ENCODE measurements at places on chromosomes 2 and 18.

DNA sequence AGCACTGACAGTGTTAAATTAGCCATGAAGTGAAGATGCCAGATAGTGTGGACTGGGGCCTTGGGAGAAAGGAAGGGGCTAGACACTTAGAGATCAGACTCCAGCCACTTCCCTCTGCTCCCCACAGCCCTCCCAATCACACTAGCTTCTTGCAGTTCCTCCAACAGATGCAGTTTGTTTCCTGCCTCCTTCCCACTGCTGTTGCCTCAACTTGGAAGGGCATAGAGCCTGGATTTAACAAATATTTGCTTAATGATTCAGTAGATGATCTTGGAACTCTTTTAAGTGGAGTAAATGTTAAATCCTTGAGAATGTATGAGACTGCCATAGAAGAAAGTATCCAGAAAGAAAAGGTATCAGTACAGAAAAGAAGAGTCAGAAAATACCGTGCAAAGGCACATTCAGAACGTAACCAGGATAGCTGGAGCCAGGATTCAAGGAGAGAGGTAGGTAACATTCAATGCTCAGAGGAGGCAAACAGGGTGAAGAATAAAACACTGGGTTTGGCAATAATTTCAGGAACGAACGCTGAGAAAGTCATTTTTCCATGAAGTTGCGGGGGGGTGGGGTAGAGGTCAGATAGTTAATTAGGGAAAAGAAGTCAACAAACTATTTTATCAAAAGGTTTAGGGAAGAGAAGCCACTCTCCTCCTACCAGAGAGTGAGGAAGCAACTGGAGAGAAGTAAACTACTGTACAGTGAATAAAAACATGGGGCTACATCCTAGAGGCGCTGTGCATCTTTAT is 1.3 kb upstream of the BZW1 start:
- H3K27me3 ChIP-seq, result no peaks in the 10 kb centered on the region
- H3K36me3 ChIP-seq, result peaks cover 5% of the 10 kb centered on the region
- no peak overlapping the region for H3K27ac ChIP-seq
- DNase-seq, result peak; percentile 37

DNA sequence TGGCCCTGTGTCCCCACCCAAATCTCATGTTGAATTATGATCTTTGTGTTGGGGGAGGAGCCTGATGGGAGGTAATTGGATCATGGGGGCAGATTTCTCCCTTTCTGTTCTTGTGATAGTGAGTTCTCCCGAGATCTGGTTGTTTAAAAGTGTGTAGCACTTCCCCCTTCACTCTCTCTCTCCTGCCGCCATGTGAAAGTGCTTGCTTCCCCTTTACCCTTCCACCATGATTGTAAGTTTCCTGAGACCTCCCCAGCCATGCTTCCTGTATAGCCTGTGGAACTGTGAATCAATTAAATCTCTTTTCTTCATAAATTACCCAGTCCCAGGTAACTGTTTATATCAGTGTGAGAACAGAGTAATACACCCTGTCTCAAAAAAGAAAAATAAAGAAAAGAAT is 25.5 kb downstream of the LRRFIP1 start:
- no peak overlapping the region for H3K27ac ChIP-seq
- DNase-seq, result no peak
- H3K36me3 ChIP-seq, result no peaks in the 10 kb centered on the region
- H3K4me1 ChIP-seq, result no peaks in the 10 kb centered on the region
- H3K4me3 ChIP-seq, result no peak overlapping the region
- no peaks in the 10 kb centered on the region for H3K27me3 ChIP-seq

DNA sequence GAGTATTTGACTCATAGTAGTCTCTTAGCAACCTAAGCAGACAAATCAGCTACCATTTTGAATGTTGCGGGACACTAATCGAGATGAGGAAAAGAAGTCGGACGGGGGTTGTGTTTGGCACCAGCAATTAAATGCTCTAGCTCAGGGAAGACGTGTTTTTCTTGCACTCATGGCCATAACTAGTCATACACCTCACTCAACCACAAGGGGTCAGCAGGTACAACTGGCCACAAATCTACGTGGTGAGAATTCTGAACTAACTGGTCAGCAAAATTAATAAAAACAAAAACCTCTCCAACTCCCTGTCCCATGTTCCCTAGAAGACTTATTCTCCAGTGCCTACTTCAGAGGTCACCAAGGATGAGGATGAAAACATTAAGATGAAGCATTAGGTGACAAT is 1467.8 kb downstream of the DPP10 start:
- no peak overlapping the region for H3K27ac ChIP-seq
- no peaks in the 10 kb centered on the region for H3K27me3 ChIP-seq
- no peaks in the 10 kb centered on the region for H3K4me1 ChIP-seq

DNA sequence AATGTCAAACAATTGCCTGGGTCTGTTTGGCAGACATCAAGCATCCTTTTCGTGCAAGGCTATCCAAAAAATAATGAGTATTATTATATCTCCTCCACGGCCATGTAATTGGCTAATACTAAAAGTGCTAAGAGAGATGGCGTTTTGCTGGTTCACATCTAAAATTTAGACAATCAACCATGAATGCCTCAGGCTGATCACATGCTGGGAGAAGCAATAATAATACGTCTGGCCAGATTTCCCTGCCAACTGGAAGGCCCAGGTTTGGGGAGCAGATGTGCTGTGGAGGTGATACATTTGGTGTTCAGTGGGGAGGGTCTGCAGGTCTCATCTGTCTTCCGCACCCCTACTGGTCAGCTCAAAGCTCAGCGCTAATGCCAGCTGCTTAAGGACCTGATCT is 60.3 kb upstream of the CREB1 start:
- no peak overlapping the region for H3K27ac ChIP-seq
- no peaks in the 10 kb centered on the region for H3K36me3 ChIP-seq
- DNase-seq, result no peak
- peaks cover 8% of the 10 kb centered on the region for H3K4me1 ChIP-seq
- no peak overlapping the region for H3K4me3 ChIP-seq

DNA sequence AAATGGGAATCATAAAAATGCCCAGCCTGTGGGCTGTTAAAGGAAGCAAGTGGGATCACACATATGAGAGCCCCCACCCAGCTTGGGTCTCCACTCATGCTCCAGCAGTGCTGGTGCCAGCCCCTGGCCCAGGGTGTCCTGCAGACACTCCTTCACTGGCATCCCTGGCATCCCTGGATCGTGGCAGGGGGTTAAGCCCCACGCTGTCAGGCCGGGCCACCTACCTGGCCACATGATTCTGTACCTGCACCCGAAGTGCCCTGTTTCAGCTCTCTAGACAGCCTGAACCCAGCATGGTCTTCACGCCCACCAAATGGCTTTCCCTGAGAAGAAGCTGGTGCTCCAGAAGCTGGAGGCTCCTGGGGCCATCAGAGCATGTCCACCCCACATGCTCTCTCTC is 137.4 kb downstream of the INHBB start:
- no peaks in the 10 kb centered on the region for H3K4me1 ChIP-seq
- H3K36me3 ChIP-seq, result no peaks in the 10 kb centered on the region
- no peak overlapping the region for H3K27ac ChIP-seq

GRCh38 chr18:22640281-22640842 is 222.6 kb upstream of the CTAGE1 start:
- no peak overlapping the region for H3K4me3 ChIP-seq
- no peaks in the 10 kb centered on the region for H3K36me3 ChIP-seq
- DNase-seq, result no peak
- H3K4me1 ChIP-seq, result no peaks in the 10 kb centered on the region
- H3K27me3 ChIP-seq, result no peaks in the 10 kb centered on the region

- H3K36me3 ChIP-seq, result no peaks in the 10 kb centered on the region
- no peaks in the 10 kb centered on the region for H3K4me1 ChIP-seq
- DNase-seq, result no peak
Measured at GRCh38 chr18:10045296-10045891, 131.6 kb downstream of the VAPA start.

GRCh38 chr2:119149611-119150010 is 8.9 kb downstream of the C1QL2 start:
- no peaks in the 10 kb centered on the region for H3K36me3 ChIP-seq
- H3K4me3 ChIP-seq, result no peak overlapping the region
- no peaks in the 10 kb centered on the region for H3K27me3 ChIP-seq

All from mesendoderm (in vitro differentiated cells).